ENCODE measurements at places on chromosomes 7 and 10. TPM values are rescaled to one million over a fixed set of nuclear protein-coding genes. Genes with fewer than 3 reads are reported as not detected.

GIMAP2 gene
- 12.5 TPM for total RNA-seq

AQP1 gene
- total RNA-seq, result 140 TPM

CPA1 gene
- 4.0 TPM for total RNA-seq

MKRN1 gene
- 58.5 TPM for total RNA-seq

CPA5 gene
- total RNA-seq, result not detected

CRHR2 gene
- total RNA-seq, result 0.19 TPM

ARL5B gene
- total RNA-seq, result 16.8 TPM

RAPGEF5 gene
- total RNA-seq, result 55.2 TPM

Measured in mesenteric fat pad (tissue), 1 donor.